Thoracic aorta (tissue), 2 donors: ENCODE measurements at places on chromosomes 3 and 15. TPM values are rescaled to one million over a fixed set of nuclear protein-coding genes. Genes with fewer than 3 reads are reported as not detected.

DNA sequence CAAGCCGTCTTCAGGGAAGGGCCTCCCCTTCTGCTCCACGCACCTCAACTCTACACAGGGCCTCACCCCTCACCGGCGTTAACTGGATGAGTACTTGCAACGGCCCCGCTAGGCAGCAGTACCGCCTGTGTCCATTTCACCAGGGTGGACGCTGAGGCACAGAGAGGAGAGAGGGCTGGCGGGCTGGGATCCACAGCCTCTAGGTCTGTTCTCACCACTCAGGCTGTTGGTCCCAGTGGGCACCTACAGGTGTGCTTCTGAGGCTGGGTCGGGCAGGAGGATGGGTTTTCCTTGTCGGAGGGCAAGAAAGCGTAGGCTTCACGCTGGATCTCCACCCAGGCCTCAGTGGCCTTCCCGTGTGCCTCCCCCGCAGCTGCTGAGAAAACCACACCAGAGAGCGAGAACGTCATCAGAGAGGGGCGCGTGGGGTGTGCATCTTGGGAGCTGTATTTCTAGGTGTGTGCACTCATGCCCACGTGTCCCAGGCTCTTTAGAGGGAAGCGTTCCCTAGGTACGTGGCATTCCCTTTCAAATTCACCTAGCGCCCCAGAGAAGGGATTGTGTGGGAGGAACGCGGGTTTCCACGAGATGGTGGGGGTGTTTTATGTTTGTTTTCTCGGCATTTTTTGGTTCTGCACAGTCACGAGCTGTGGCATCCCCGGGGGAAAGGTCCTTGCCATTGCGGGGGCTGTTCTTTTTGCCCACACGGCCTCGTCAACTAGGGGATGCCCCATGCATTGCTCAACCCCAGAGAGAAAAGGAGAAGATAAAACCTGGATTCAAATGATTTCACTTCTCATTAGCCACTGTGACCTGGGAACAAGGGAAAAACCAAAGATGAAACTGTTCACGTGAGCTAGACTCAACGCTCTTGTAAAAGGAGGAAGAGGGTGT is 67.7 kb downstream of the MGLL start:
- no peak overlapping the region for H3K27ac ChIP-seq
- H3K27me3 ChIP-seq = no peaks in the 10 kb centered on the region
- DNase-seq = no peak
- H3K4me1 ChIP-seq = peaks cover 5% of the 10 kb centered on the region

AQP9 gene
- 10.0 TPM for total RNA-seq

DNA sequence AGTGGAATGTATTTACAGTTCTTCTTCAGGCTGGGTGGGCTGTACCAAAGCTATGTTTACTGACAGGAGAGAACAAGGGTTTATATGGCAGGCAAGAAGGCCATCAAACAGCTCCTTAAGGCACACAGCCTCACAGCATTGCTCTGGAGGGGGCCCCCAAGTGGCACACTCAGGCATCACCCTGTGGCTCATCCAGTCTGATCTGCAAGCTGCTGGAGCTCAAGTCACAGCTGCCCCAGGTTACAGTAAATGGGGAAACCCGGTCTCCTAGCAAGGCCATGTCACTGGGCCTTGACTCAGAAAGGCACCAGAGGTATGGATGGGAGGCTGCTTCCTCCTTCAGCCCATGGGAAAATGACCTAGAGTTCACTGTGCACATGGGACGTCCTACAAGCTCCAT is 67.5 kb downstream of the TFG start:
- no peak for DNase-seq
- peaks cover 5% of the 10 kb centered on the region for H3K36me3 ChIP-seq
- H3K4me3 ChIP-seq = no peak overlapping the region
- no peaks in the 10 kb centered on the region for H3K27me3 ChIP-seq
- H3K27ac ChIP-seq = no peak overlapping the region

CCR3 gene
- total RNA-seq = not detected

GATM gene
- 27.6 TPM for total RNA-seq

VWA5B2 gene
- not detected for total RNA-seq

DNA sequence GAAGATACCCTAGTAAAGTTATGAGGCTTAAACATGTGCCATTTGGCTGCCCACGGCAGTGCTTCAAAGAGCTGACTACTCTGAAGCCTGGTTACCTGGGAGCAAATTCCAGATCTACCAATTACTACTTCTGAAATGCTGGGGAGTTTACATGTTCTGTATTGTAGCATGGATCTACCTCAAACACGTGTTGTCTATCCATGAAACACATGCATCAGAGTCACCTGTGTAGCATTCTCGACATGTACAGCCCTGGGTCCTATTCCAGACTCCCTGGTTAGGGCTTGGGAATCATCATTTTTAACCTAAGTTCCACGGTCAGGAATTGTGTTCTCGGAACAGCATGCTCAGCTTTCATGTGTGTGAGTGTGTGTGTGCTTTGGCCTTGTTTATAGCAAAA is 599.3 kb upstream of the MDFIC2 start:
- no peak overlapping the region for H3K27ac ChIP-seq
- H3K4me3 ChIP-seq = no peak overlapping the region
- peaks cover 24% of the 10 kb centered on the region for H3K4me1 ChIP-seq
- no peak for DNase-seq

DNA sequence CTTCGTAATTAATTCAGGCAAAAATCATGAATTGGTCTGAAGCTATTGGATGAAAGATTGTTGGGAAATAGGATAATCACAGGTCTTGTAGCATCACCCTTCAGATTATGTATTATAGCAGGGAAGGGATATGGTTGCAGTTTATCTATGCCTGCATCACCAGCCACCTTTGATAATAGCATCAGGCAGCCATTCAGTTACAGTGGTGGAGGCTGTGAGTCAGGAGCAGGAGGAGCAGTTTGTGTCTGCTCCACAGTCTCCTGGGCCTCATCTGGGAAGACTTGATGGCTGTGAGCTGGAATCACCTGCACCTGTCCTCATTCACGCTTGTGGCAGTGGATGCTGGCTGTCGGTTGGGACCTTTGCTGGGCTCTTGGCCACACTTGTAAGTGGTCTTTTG is 104.3 kb upstream of the PLXNA1 start:
- DNase-seq = no peak
- H3K36me3 ChIP-seq = no peaks in the 10 kb centered on the region
- no peak overlapping the region for H3K27ac ChIP-seq
- no peaks in the 10 kb centered on the region for H3K4me1 ChIP-seq
- no peaks in the 10 kb centered on the region for H3K27me3 ChIP-seq

DNA sequence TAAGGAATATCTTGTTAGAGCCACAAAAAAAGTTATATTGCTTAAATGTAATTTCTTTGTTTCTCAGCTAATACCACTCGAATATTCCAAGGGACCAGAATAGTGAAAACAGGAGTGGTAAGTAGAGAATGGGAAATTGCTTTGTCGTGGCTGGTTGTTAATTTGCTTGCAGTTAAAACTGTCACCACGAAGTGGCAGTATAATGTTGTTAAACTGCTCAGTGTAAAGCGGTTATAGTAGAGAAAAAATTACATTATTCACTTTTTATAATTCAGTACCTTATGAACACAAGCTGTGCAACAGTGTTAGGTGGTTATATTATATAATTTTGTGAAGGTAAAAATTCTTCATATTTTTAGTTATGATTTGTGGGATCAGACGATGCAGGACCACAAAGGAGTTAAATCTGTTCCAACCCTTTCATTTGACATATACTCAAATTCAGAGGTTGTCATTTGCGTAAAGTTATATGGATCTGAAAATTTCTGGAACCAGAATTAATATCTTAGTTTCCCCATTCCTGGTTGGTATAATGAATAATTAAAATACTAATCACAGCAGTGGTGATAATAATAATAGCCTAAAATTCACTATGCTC is 171.8 kb downstream of the FEZF2 start:
- no peaks in the 10 kb centered on the region for H3K4me1 ChIP-seq
- no peak overlapping the region for H3K4me3 ChIP-seq
- H3K36me3 ChIP-seq = peaks cover 17% of the 10 kb centered on the region

DNAJC13 gene
- 47.4 TPM for total RNA-seq

LNP1 gene
- 3.0 TPM for total RNA-seq

GRCh38 chr3:32498252-32498651 is 4.4 kb downstream of the CMTM6 start:
- H3K4me3 ChIP-seq = no peak overlapping the region
- no peak overlapping the region for H3K27ac ChIP-seq
- no peaks in the 10 kb centered on the region for H3K27me3 ChIP-seq
- no peak for DNase-seq

DNA sequence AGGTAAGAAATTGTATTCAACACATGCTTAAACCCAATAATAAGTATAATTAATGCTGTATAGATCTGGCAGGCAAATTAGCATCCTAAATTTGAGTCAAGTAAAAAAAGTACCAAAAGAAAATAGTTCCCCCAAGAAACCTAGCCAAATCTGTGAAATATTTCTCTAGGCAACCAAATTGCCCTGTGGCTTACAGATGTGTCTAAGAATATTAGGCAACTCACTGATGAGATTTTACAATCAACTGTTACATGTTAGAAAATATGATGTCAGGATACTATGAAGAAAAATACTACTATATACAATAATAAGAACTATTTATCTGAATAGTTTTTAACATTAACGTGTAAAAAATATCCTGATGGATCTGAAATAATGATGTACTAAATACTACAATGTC is 397.1 kb downstream of the TIGIT start:
- DNase-seq = no peak
- H3K27ac ChIP-seq = no peak overlapping the region
- H3K36me3 ChIP-seq = no peaks in the 10 kb centered on the region
- no peaks in the 10 kb centered on the region for H3K27me3 ChIP-seq

DNA sequence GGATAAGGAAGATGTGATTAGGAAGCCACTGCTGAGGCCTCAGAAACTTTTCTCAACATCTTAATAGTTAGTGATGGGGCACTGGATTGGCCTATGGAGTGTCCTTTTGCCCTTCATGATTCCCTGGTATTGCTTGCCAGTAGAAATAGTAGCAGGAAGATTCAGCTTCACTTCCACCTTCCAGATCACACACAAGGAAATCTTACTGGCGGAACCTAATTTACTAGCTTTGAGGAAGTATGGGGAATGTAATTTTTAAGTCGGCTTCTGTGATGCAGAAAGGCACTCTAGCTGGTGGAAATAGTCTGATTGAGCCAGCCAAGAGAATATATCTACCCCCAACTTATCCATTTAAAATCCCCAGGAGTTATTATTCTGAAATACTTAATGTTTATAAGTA is 46.5 kb downstream of the LPP start:
- no peaks in the 10 kb centered on the region for H3K27me3 ChIP-seq
- DNase-seq = no peak
- no peaks in the 10 kb centered on the region for H3K36me3 ChIP-seq
- peak overlapping the region; percentile 23 for H3K27ac ChIP-seq

GRCh38 chr3:43921056-43921648 is 230.4 kb downstream of the ABHD5 start:
- H3K4me3 ChIP-seq = no peak overlapping the region
- H3K4me1 ChIP-seq = no peaks in the 10 kb centered on the region
- no peaks in the 10 kb centered on the region for H3K27me3 ChIP-seq
- H3K36me3 ChIP-seq = no peaks in the 10 kb centered on the region
- H3K27ac ChIP-seq = no peak overlapping the region

GRCh38 chr3:129277829-129278271 is 820 bp upstream of the HMCES start:
- no peaks in the 10 kb centered on the region for H3K27me3 ChIP-seq
- peak overlapping the region; percentile 96 for H3K4me3 ChIP-seq
- H3K27ac ChIP-seq = peak overlapping the region; percentile 69
- H3K36me3 ChIP-seq = peaks cover 31% of the 10 kb centered on the region
- peaks cover 30% of the 10 kb centered on the region for H3K4me1 ChIP-seq

C3orf70 gene
- total RNA-seq = 22.7 TPM

CDHR4 gene
- total RNA-seq = 0.68 TPM

GRCh38 chr3:7917443-7918151 is 584.0 kb upstream of the LMCD1 start:
- H3K27me3 ChIP-seq = no peaks in the 10 kb centered on the region
- no peak overlapping the region for H3K4me3 ChIP-seq
- no peaks in the 10 kb centered on the region for H3K4me1 ChIP-seq

FRMD5 gene
- total RNA-seq = not detected

DNA sequence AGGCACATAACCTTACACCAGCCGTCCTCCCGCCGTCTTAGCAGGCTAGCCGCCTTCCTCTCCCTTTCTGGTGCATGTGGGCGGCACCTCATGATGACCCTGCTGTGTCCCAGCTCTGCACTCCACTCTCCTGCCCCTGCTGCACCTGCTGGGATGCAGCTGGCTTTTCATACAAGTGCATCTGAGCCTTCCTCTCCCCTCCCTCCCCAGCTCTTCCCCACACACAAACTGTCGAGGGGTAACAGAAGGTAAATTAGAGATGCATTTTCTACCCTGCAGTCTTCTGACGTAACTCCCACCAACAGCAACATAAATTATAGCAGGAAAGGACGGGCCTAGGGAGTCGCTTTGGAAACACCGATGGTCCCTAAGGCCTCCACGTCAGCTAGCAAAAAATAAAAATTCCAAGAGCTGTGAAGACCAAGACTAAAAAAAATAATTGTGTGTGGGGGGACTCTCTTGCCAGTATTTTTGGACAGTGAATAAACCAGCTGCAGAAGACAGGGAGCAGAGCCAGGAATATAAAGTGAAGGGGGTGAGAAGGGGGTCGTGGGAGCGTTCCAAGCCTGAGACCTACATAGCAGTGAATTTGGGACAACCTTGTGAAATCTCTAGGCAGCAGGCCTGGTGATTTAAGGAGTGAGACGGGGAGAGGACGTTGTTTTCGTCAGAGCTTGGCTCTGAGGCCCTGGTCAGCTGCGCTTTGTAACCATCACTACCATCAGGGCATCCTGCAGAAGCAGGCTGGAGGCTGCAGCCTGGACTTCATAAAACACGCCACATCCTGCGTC is 216.2 kb downstream of the ADAMTS17 start:
- no peaks in the 10 kb centered on the region for H3K27me3 ChIP-seq
- H3K27ac ChIP-seq = peak overlapping the region; percentile 40
- DNase-seq = no peak

ADAMTS9 gene
- 420 TPM for total RNA-seq

GRCh38 chr3:145902166-145902565 is 258.8 kb downstream of the PLOD2 start:
- no peaks in the 10 kb centered on the region for H3K27me3 ChIP-seq
- H3K36me3 ChIP-seq = no peaks in the 10 kb centered on the region

DNA sequence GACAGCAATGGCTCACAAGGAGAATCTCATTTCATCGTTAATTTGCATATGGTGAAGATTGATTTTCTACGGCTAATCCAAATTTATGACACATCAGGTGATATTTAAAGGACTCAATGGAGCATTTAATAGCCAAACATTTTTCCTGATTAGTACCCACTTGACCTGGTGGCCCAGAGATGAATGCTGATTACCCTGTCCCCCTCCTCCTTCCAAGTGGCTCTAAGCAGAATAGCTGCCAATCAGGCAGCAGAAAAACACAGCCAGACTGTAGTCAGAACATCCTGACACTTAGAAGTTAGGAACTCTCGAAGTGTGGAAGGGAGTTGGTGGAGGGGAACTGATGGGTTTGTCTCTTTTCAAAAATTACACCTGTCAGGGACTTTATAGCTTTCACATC is 302.5 kb downstream of the ZNF621 start:
- DNase-seq = no peak
- H3K4me1 ChIP-seq = no peaks in the 10 kb centered on the region
- H3K4me3 ChIP-seq = no peak overlapping the region
- H3K27ac ChIP-seq = no peak overlapping the region
- no peaks in the 10 kb centered on the region for H3K27me3 ChIP-seq
- H3K36me3 ChIP-seq = no peaks in the 10 kb centered on the region
